B cell (primary cell): ENCODE measurements at places on chromosomes 7 and 10. TPM values are rescaled to one million over a fixed set of nuclear protein-coding genes. Genes with fewer than 3 reads are reported as not detected.

- DNase-seq, result no peak
These were observed 12.7 kb downstream of the CHN2 start for GRCh38 chr7:29207162-29207801.

DNA sequence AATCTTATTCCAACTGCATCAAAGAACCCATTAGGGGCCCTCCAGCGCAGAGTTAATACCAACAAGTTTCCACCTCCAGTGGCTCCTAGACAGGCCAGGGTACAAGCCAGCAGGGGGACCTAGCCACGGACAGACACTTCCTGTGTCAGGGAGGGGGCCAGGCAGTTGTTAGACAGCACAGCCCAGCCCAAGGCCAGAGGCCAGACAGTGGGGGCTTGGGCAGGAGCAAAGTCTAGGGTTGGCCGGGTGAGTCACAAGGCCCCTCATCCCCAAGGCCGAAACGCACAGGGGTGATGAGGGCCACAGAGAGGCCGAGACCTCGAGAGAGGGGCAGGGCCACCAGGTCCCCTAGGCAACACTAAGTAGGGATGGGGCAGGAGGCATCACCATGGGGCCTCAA is 19.3 kb upstream of the OPTN start:
- no peak for DNase-seq

Gene SLC18A2
- total RNA-seq, result not detected in 2 replicates

GRCh38 chr10:42623929-42624328 is 14.4 kb downstream of the ZNF33B start:
- no peak for DNase-seq

GRCh38 chr10:4506095-4506494 is 319.9 kb upstream of the AKR1E2 start:
- no peak for DNase-seq

DNA sequence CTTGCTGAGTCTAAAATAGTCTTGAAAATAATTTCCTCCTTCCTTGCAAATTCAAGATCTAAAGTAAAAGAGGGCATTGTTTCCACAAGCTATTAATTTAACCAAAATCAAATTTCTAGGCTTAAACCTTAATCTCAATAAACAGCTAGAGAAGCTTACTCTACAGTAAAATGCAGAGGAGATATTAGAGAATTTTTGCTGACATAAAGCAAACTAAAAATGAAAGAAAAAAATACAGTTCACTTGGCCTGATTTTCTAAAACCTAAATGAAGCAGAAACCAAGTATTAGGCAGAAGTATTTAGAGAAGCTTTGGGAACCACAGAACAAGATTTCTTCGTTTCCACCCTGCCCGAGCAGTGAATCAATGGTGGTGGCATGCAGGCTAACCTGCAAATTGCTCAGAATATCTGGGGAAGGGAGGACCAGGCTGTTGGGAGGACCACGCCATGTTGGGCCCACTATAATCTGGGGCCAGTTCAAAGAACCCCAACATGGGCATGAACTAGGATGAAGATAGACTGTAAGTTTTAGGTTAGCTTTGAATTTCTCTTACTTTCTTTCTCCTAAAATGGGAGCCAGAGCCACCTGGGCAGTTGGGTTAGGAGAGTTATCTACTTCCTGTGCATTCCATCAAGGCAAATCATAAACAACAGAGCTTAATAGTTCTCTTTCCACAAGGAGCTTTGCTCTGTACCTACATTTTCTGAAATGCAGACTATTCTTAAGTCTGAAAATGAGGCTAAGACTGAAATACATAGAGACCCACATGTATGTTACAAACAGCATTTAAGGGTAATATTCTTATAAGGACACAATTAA is 4.1 kb downstream of the LAMB1 start:
- DNase-seq, result no peak

DNA sequence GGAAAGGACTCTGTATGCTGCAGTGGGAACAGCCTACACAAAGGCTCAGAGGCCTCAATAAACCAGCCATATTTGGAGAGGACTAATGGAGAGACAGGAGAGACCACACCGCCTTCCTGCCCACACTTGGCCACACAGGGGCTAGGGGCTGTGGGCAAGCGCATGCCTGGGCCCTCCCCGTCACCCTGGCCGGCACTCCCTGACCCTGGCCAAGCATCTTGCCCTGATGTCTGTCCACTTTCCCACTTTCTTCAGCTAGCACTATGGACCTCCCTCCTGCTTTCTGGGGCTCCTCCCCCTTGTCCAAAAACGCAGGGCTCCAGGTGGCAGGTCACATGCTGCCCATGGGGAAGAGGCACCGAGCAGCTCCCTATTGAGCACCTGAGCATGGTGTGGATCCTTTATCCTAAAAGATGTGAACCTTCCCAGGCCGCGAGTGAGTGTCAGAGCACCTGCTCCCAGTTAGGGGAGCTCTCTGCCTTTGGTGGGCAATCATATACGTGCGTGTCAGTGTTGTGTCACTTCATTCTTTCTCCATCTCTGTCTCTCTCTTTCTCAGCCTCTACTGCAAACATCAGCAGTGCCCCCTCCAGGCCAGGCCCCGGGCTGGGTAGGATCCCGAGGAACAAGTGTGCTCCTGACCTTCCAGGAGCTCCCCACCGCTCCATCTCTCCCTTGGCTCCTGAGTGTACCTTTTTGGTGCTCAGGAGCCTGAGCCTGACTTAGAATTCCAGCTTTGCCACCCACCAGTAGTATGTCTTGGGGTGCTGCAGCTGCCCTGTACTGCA is 74.0 kb downstream of the ZMIZ1 start:
- DNase-seq, result no peak

Gene SPDYE6
- not detected in 2 replicates for total RNA-seq

- no peak for DNase-seq
These were observed 336.9 kb downstream of the ADARB2 start for GRCh38 chr10:1400101-1401070.

- DNase-seq, result no peak
These were observed 49.9 kb upstream of the ZRANB1 start for GRCh38 chr10:124892031-124892430.

DNA sequence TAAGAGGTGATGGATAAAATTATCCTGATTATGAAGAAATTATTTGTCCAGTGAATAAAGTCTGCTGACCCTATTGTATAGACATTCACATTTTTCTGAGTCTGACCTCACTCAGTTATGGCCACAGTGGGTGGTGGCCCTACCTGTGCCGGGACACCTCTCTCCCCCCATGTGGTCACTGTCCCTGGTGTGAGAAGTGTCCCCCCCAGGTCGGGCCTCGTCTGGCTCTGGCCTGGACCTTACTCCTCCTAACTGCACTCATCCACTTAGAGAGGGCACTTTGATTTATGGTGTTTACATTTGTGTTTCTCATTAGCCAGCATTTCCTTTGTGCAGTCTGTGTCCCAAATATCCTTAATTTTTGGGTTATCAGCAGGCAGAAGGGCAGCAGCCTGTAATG is 59.6 kb upstream of the ZNF32 start:
- no peak for DNase-seq

GRCh38 chr10:103681617-103682399 is 173.6 kb downstream of the SH3PXD2A start:
- DNase-seq, result no peak

DNA sequence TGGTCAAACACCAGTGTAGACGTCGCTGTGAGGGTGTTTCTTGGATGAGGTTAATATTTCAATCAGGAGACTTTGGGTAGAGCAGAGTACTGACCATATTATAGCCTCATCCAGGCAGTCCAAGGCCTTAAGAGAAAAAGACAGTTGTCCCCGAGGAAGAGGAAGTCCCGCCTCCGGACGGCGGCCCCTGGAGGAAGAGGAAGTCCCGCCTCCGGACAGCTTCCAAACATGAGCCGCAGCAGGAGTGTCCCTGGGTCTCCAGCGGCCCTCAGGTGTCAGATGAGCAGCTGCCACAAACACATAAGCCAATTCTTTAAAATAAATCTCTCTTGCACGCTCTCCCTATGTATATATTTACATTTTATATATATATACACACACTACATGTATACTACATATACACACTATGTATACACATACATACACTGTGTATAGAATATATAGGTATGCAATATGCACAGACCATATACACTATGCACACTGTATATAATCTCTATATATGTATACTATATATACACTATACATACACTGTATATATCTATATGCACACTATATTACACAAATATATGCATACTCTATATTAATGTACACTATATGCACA is 37.5 kb downstream of the PWWP2B start:
- DNase-seq, result peak; percentile 72

DNA sequence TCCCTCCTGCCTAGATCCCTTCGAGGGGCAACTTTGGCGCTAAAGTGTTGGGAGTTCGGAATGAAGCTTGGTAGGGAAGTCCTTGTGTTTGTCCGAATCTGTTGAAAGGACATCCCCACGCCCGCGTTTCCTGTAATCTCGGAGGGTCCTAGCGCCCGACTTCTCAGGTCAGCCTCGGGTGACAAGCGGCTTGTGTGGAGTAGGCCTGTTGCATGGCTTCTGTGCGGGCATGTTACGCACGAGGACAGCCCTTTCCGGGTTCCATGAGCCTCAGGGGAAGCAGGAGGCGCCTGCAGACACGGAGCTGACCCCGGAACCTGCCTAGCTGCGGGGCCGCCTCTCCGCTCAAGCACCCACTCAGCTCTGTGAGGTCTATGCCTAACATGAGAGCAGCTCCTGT is 28.4 kb upstream of the AP5Z1 start:
- no peak for DNase-seq

DNA sequence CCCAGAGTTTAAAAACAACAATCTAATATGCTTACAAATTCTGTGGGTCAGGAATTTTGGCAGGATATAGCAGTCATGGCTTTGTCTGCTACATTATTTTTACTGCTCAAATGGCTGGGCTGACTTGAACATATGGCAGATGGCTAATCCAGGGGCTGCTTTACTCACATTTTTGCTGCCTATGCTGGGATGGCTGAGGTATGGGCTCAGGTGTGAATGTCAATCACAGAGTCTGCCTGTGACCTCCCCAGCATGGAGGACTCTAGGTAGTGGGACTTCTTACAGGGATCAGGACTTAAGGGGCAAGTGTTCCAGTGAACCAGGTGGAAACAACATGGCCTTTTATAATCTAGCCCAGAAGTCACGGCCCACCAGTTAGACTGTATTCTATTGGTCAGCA is 4.4 kb upstream of the FKBP9 start:
- no peak for DNase-seq

DNA sequence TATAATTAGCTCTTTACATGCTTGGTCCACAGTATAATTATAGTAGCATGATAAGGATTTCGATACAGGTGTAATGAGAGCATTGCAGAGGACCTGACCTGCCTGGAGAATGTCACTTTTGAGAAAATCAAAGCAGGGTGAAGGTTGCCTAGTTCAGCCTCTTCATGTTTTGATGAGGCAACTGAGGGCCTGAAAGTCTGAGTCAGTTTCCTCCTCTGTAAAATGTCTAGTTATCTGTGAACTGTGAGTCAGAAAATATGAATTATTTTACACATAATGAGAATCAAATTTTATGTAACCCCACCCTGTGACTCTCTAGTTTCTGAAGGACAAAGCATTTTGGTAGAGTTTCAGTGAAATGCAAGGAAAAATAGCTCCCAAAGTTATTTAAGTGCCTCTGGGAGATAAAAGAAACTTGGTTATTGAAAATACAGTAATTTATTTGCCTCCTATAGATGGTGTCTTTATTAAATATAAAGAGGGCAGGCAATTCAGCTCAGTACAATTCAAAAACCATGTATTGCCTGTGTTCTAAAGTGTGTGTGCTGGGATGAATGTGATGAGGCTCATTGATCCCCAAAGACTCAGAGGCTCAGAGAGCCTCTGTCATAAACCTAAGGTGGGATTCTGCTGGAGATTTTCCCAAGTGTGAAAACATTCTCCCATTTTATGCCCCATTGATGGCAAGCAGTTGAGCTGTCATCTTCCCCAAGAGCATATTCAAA is 37.3 kb upstream of the SAMD9L start:
- DNase-seq, result no peak

DNA sequence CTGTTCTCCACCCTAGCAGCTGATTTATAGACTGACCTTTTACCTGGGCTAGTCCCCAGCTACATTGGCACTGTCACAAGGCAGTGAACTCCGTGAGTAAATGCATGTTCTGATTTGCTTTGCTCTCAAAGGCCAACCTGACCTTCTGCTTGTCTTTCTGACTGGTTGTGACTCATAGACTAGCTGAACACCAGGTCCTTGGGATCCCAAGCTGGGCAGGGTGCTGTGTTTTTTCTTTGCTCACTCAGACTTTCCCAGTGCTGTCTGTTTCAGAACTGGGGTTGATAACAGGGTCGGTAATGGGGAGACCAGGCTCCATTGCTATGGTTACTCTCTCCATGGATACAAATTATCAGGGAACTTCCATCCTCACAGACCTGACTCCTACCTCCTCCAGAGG is 35.0 kb downstream of the EVX1 start:
- no peak for DNase-seq

Gene GDF10
- not detected in 2 replicates for total RNA-seq

DNA sequence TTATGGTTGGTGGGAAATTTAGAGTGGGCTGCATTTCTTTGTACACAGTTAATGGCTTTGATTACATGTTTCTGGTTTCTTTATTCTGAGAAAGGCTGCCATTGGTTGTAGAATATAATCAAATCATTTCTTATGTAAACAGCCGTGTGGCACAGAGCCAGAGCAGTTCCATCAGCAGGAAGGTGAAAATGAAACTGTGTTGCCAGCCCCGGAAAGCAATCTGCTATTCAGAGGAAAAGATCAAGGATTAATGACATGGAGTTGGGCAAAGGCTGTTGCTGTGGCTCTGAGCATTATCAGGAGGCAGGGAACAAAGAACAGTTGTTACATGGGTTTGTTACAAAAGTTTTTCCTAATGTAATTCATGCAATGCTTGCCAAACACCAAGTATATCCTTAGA is 74.2 kb upstream of the ZNF716 start:
- DNase-seq, result no peak

Gene DYNC1I1
- total RNA-seq, result not detected in 2 replicates

GRCh38 chr7:4460597-4460996 is 221.5 kb upstream of the FOXK1 start:
- no peak for DNase-seq

Gene AKAP9
- 101 and 106 TPM in 2 replicates for total RNA-seq

- DNase-seq, result no peak
These were observed 246.3 kb downstream of the GFRA1 start for GRCh38 chr10:116026725-116027124.

Gene COL1A2
- total RNA-seq, result 0.12 and 0.47 TPM in 2 replicates

DNA sequence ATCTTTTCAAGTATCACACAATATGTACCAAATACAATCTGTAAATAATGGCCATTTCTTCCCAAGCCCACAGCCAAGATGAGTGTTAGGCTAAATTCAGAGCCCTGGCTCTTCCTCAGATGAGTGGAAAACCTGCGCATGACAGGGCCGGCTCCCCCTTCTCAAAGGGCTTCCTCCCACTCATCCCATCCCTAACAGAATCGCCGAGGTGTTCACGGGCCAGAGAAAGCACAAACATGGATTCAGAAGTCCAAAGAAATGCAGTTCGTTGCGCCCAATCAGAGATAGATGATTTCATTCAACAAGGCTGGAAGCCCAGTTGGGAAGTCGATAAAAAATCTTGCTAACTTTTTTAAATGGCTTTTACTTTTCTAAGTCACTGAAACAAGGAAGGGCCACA is 121.8 kb downstream of the UBE2H start:
- DNase-seq, result no peak
